T-cell (primary cell): ENCODE measurements at places on chromosomes 7 and 10.

DNA sequence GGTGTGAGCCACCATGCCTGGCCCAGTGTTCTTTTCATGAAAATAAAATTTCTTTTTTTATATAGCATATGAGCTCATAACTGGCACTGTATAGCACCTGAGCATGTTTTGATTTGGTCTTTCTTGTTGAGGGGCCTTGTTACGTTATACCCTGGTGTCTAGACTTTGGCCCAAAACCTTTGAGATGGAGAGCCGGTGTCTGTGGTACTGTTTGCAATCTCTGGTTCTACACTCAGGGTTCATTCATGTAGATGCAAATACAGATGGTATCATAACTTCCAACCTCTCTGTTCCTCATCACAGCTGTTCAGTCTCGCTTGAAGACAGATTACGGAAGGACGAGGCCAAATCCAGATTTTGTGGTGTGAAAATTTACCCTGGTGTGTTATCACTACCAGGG is at the start of gene TAS2R5:
Gene TAS2R5 (plus strand): TSS at position 301 of the 400 bp plus-strand sequence. CDS start 145 bp downstream, outside the sequence.
- no peak within 1 kb of the TSS for H3K4me3 ChIP-seq
- H3K27me3 ChIP-seq: no peaks in the 10 kb centered on the region
- DNase-seq: no peak
- H3K27ac ChIP-seq: no peak within 1 kb of the TSS
- peaks cover 8% of the 10 kb centered on the region for H3K36me3 ChIP-seq

DNA sequence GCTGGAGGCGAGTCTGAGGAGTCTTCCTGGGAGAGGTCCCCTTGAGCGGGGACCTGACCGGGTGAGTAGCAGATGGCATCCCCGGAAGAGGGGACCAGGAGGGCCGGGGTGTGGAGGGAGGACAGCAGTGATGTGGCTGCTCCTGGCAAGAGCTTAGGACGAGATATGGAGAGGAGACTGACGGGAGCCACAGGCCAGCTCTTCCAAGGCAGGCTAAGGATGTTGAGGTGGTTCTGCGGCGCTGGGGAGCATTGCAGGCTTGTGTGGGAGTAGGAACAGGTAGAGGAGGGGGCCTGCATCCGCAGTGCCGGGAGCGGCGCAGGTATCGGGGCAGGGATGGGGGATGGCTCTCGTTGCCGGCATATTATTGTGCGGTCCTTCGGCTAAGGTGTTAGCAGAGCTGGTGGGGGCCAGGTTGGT is 76.7 kb upstream of the ANLN start:
- no peak for DNase-seq
- H3K4me3 ChIP-seq: no peak overlapping the region
- H3K27me3 ChIP-seq: no peaks in the 10 kb centered on the region
- peaks cover 11% of the 10 kb centered on the region for H3K4me1 ChIP-seq
- no peak overlapping the region for H3K27ac ChIP-seq

GRCh38 chr10:20630092-20630643 is 266.9 kb downstream of the NEBL start:
- H3K4me1 ChIP-seq: no peaks in the 10 kb centered on the region
- H3K27ac ChIP-seq: no peak overlapping the region
- H3K36me3 ChIP-seq: no peaks in the 10 kb centered on the region
- no peak for DNase-seq
- no peaks in the 10 kb centered on the region for H3K27me3 ChIP-seq

DNA sequence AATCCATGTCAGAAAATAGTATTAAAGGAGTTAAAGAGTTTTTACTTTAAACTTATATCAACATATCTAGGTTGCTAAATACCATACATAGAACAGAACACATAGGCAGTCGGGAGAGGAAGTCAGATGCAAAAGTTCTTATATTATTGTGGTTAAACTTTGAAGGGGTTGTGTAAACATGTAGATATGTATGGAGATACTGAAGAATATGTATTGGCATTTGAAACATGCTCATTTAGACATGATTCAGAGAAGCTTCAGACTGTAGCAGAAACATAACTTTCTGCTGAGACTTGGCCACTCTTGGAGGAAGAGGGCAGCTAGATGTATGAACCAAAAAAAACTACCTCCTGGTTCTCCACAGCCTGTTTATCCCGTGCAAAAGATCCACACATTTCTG is 103.5 kb upstream of the FERD3L start:
- H3K4me1 ChIP-seq: no peaks in the 10 kb centered on the region
- no peaks in the 10 kb centered on the region for H3K27me3 ChIP-seq
- no peaks in the 10 kb centered on the region for H3K36me3 ChIP-seq
- no peak for DNase-seq
